GM12891 (cell line): ENCODE measurements at places on chromosomes 3 and 15.

- no peak for DNase-seq
Measured at GRCh38 chr15:51806123-51806522, 23.3 kb upstream of the TMOD3 start.

DNA sequence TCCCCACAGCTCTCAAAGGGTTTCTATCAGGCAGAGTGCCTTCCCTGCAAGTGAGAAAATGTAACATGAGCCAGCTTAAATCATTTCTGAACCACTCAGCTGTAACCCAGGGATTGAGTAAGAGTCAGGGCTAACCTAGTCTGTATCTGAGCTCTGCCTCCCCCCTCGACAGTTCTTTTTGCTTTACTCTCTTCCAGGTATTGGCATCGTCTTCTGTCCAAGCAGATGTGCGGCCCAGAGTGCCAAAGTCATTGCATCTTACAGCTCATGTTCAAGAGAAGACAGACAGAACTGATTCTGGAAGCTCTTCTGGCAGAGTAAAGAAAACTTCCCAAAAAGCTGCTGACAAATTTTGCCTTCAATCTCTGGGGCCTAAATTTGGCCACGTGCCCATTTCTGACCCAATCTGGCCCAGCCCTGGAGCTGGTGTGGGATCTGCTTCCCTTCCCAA lies 74.8 kb downstream of the ABHD5 start:
- no peak for DNase-seq

DNA sequence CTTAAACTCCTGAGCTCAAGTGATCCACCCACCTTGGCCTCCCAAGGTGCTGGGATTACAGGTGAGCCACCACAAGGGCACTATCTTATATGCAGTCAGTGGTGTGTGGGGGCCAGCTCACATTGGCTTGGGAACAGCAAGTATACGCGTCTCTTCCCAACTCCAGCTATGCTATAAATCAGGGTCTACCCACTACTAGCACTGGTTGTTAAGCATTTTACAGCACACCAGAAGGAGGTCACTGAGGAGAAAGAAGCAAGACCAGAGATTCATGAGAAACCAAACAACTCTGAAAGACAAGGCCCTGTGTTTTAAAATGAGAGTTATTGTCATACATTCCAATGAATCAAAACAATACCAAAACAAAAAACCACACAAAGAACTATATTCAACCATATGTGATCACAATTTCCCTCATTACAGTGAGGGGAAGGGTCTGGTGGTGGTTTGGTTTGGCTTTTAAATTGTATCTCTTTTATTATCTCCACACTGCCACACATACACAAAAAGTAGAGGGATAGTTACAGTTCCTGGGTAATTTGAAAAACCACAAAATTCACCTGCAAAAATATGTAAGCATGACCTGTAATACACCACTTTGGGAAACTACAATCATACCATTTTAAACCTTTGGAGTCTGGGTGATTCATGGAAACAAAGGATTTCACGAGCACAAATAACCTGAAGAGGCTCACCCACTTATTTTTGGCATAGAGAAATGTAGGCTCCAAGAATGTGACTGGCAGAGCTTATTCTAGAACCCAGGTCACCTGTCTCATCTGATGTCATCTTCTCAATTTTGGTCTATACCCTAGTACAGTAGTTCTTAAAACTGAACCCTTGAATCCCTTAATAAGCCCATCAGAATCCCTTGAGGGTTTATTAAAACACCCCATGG lies 5.2 kb downstream of the MAGI1 start:
- DNase-seq = no peak

DNA sequence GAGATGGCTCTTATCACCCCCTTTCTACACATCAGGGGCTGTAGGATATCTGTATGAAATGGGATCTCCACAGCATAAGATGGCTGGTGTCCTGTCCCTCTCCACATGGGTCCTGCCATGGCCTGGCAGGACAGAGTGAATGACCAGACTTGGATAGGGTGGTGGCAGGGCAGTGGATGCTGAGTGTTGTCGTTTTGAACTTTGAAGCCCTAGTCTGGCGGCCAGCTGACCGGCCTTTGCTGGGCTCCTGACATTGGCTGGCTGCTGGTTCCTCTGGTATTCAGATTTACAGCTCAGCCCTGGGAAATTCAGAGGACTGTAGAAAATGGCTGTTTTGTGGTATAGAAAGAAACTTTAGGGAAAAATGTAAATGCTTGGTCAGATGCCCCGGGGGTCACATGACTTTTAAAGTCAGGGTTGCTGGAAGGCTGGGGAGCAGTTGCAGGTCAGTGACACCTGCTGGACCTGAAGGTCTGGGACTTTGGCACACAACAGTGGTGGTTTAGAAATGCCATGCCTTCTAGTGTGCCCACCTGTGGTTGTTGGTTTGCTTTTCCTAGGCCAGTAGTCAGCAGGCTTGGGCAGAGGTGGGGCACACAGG lies 13.5 kb upstream of the PGPEP1L start:
- no peak for DNase-seq

DNA sequence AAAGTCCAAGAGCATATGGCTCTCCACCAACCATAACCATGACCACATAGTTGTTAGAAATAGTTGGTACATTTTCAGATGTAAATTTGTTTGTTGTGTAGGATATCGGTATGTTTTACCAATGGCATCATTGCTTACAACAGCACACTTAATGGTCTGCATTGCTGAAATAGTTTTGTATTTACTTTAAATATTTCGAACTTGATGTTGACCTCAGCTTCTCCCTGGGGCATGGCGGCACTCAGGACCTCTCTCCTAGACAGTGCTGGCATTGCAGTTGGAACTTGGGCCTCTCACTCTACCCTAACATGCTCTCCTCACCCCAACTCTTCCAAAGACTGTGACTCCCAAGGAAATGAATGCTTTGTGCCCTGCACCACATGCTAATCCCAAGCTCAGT lies 5.0 kb downstream of the SLC22A13 start:
- DNase-seq = no peak

GRCh38 chr3:117548600-117548999 lies 839.0 kb downstream of the TUSC7 start:
- DNase-seq = no peak

DNA sequence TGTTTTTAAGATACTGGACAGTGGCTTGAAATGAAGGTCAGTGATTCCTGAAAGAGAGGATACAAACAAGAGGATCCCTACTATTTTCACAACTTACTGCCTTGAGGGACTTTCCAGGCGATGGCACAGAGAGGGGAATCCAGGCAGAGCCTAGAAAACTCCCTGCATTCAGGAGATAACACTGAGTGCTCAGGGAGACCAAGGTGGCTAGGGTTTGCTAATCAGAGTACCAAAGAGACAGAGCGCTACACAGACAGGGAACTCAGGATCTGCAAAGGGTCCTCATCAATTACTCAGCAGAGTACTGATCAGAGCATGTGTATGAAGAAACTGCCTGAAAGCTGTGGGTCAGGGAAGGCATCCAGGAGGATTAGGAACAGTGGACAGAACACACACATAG lies 11.7 kb upstream of the MRPS22 start:
- no peak for DNase-seq

GRCh38 chr15:88204584-88204983 lies 52.0 kb downstream of the NTRK3 start:
- DNase-seq = no peak

GRCh38 chr15:28944286-28944685 lies 58.5 kb downstream of the APBA2 start:
- no peak for DNase-seq

- no peak for DNase-seq
Measured at GRCh38 chr3:104974316-104974715, 392.4 kb upstream of the ALCAM start.

GRCh38 chr3:30741889-30742288 lies 135.5 kb downstream of the TGFBR2 start:
- no peak for DNase-seq

- no peak for DNase-seq
Measured at GRCh38 chr3:161630794-161631193, 134.2 kb downstream of the OTOL1 start.

DNA sequence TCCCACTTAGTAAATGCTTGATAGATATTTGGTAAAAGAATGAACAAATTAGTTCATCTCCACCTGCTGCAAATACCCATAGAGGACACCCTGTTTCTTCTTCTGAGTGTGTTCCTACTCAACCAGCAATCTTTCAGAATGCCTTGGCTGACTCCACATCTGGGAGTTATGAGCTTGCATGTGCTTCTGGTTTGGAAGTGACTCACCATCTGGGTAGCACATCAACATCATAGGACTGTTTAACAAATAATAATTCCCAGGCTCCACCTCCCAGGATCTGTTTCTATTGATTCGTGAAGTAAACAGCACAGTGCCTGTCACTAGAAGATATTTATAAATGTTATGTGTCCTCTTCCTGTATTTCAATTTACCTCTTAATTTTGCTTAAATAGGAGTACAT lies 580.1 kb downstream of the ROBO2 start:
- no peak for DNase-seq

GRCh38 chr15:63597038-63597790 lies at the start of gene FBXL22:
FBXL22 (plus strand) TSS chr15:63597387; CDS start chr15:63597393, 6 bp downstream.
- no peak for DNase-seq

GRCh38 chr3:136193278-136194054 lies 2.7 kb downstream of the MSL2 start:
- no peak for DNase-seq

GRCh38 chr3:135228201-135228600 lies 433.1 kb downstream of the EPHB1 start:
- DNase-seq = no peak

- DNase-seq = no peak
Measured at GRCh38 chr15:50496692-50497091, 49.8 kb downstream of the USP50 start.

GRCh38 chr3:186025161-186025560 lies 83.7 kb downstream of the ETV5 start:
- no peak for DNase-seq

- DNase-seq = no peak
Measured at GRCh38 chr15:25368850-25369249, 70.0 kb downstream of the UBE3A start.

DNA sequence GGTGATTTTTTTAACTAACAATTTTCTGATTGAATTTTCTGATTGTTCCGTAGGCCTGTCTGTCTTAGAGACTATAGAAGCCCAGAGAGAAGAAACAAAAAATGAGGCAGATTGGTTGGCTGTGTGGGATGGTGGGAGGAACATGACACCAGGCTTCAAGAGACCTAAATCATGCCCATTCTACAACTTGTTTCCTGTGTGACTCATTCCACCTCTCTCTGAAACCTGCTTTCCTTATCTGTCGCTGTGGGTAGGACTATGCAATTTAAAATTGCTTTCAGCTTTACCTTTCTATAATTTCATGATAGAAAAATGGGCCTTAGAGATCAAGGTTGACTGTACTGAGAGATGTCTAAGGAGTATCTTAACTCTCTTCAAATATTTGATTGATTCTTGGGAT lies 44.5 kb downstream of the OXNAD1 start:
- peak; percentile 27 for DNase-seq

- DNase-seq = no peak
Measured at GRCh38 chr3:110881069-110881468, 190.5 kb upstream of the NECTIN3 start.

DNA sequence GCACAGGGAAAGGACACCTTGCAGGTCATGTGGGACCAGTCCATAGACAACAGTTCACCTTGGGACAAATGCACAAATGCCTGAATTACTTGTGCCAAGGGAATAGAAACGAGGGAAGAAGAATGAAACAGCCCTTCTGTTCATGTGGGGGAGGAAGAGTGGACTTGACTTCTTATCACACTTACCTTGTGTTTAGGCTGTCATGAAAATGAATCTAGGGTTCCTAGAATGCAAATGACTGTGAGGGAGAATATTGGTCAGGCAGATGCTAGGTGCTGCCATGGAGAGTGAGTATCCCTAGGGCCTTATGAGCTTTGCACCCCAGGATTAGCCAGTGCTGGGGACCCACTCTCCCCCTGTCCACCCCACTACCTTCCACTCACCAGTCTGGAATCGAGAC lies 11.0 kb upstream of the PRKAR2A start:
- DNase-seq = no peak

- DNase-seq = no peak
Measured at GRCh38 chr3:129793319-129793718, 100.2 kb downstream of the TMCC1 start.

DNA sequence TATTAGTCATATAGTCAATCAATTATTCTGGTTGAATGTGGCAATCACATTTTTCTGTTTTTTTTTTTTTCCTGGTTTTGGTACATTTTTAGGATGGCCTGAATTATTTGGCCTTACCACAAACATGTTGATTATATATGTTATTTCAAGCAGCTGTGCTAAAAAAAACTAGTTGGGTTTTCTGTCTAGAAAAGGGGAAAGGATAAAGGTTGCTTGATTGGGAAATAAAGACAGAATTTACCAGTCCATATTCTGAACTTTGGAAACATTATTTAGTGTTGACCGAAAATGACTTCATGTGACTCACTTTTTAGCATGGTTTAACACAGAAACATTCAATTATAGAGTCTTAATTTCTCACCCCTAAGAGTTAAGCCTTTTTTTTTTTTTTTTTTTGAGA lies 8.1 kb downstream of the MORF4L1 start:
- DNase-seq = no peak

DNA sequence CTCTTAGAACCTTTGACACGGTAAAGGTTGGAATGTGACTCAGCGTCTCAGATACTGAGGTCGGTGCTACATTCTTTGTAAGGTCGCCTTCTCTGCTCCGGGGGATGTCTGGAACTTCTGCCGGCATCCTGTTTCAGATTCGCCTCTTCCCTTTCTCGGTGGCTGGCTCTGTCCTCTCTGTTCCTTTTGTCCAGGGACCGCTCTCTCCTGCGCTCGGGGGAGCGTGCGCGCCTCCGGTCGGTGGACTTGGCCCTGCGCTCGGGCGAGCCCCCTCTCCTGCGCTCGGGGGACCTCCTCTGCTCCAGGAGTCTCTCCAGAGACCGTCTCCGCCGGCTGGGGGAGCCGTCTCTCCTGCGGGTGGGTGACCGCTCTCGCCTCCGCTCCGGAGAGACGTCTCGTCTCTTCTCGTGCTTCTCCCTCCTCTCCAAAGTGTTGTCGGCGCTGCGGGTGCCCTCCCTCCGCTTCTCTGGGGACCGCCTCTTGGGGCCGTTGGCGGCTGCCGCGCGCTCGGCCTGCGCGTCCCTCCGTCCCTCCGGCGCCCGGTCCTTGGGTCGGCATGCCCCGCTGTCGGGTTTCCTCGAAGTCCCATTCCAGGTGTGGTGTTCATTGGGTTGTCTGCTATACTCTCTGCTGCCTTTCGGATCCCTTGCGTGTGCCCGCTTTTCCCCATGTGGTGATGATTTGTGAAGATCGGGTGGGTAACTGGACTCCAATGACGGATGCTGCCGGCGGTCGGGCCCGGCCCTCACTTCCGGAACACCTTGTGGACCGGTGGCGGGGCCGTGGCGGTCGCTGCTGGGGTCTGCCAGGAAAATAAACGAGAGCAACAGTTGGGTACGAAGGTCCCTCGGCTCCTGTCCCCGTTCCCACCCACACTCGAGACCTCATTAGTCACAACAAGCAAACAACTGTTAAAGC lies 668.8 kb upstream of the ADAMTS9 start:
- DNase-seq = no peak

- no peak for DNase-seq
Measured at GRCh38 chr3:156180077-156180476, 59.7 kb downstream of the KCNAB1 start.

DNA sequence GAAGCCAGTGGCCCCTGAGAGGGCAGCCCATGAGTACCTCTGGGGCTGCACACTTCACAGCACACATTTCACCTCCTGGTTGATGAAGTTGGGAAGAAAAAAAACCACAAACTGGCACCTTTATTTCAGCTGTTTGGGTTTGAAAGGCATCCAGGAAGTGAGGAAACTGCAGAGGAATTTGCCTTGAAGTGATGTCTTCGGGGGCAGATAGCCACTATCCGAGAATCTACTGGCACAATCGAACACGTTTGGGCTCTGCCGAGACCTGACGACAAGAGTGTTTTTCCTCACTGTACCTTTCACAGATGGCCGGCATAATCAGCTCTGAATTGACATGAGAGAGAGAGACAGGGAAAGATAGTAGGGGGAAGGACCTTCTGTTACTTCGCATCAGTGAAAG lies 59.7 kb downstream of the LRIG1 start:
- DNase-seq = no peak
